Common myeloid progenitor, CD34-positive (primary cell): ENCODE measurements at places on chromosomes 7 and 10.

GRCh38 chr7:74454925-74455288 is 1.2 kb downstream of the GTF2IRD1 start:
- DNase-seq, result no peak

GRCh38 chr7:36887233-36887632 is 162.9 kb upstream of the AOAH start:
- DNase-seq, result no peak

- DNase-seq, result no peak
These were observed 79.1 kb downstream of the XRCC2 start for GRCh38 chr7:152596824-152597223.

DNA sequence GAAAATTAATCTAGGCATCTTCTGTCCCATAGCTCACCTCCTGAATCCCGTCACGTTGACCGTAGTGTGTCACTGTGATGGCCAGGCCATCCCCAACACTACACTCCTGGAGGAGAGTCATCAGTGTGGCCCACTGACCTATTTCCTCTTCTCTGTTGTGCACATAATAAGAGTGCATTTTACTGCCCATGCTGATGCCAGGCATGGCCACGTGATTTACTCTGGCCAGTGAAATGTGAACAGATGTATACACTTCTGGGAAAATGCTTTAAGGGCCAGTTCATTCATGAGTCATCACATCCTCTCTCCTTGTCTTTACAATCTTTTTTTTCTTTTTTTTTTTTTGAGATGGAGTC is 101.9 kb upstream of the PIP4K2A start:
- DNase-seq, result peak; percentile 57

DNA sequence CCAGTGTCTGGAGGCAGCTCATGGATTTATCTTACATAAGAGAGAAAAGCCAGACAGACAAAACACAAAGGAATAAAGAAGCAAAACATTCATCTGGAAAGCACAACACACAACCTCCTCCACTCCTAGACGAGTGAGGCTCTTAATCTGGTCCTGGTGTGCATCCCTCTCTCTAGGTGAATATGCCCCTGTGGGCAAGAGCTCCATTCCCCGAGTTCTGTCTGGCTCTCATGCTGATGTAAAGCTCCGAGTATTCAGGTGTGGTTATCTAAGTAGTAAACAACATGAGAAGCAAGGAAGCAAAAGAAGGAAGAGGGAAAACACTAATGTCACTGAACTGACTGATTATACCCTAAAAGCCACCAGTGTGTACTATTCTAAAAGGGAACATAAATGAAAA is 47.9 kb upstream of the FEZF1 start:
- DNase-seq, result no peak

DNA sequence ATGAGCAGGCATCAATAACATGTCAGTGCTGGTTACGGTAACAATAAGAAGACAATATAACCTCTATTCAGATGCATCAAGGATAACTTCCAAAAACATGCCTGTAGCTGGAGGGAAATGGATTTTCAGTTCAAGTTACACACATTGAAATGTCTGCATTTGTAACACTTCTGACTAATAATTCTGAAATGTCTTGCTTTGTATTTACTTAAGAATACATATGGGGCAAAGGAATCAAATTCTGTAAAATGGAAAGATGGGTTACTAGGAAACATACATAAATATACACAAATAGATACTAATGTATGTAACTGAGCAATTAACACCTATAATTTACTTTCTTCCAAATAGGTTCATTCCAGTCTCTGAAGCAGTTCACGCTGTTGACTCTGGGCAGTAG is 18.6 kb upstream of the MTPN start:
- no peak for DNase-seq

DNA sequence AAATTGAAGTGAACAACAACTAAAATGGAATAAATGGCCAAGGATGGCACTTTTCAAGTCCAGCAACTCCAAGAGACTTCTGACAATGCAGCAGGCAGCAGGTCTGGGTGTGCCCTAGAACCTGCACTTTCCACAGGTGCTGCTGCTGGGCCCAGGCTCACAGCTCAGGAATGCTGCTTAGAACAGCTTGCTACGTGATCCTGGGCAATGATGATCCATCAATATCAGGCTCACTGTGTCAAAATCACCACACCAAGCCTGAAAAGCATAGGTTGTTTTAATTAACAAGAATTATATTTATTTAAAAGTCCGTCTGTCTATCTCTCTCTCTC is 148.4 kb downstream of the TNS3 start:
- DNase-seq, result no peak

DNA sequence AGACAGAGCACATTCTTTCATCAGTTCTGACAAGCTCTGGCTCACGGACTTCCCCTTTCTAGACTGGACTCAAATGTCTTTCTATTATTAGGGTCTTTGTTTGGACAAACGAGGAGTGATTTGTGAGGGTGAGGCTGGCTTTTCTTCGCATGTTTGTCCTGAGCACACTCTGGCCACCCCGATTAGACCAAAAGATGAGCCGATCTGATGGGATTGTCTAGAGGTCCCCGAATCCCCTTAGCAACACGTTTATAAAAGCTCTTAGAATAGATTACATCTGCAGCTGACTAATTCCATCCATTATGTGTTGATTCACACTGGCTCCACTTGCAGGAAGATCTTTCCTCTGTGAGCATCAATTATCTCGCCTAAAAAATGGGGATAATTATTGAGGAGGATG is 675.4 kb upstream of the AUTS2 start:
- DNase-seq, result no peak

DNA sequence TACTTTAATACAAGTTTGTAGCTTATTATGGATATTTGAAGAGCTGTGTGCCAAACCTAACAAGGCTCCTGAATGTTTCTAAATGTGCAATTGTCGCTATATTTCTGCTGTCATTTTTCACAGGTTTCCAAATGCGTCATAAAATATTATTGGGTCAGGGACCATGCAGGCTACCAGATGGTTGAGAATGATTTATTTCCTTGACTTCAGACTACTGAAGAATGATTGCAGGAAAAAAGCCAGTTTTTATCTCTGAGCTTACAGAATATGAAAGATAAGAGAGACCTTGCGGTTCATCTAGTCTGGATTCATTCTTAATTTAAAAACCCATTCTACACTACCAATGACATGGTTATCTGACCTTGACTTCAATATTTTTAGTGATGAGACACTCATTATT is 55.2 kb downstream of the TSPAN12 start:
- no peak for DNase-seq

DNA sequence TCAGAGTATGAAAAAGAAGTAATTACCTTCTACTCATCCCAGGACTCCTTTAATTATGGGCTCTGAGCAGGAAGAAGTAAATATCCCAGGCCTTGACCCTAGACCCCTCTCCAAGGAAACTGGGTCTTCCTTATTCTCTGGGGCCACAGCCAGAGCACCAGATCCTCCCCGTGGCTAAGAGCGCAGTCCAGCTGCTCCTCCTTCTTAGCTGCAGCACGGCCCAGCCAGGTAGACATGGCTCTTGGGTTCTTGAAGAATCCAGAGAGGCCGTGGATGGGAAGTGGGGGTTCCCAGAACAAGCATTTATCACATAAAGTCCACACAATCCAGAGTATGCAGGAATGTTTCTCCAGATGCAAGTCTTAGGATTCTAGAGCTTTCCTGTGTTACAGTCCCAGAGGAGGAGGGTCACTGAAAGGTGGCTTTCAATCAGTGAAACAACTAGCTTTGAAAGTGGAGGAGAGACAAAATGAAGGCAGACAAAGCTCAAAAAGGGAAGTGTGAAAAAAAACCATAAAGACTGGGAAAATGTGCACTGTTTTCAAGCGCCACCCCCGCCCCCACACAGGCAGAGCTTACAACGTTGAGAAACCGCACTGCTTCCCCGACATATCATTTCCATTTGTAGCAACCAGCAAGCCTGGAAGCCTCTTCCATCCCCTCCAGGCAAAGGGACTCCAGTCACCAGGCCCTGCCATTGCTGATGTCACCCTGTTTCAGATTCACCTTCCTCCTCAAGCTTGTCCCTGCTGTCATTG is 396.5 kb upstream of the MKI67 start:
- no peak for DNase-seq

- peak; percentile 63 for DNase-seq
These were observed 7.1 kb upstream of the C10orf105 start for GRCh38 chr10:71726580-71727104.

GRCh38 chr7:106283831-106284713 is 711 bp downstream of the NAMPT start:
- peak; percentile 44 for DNase-seq

DNA sequence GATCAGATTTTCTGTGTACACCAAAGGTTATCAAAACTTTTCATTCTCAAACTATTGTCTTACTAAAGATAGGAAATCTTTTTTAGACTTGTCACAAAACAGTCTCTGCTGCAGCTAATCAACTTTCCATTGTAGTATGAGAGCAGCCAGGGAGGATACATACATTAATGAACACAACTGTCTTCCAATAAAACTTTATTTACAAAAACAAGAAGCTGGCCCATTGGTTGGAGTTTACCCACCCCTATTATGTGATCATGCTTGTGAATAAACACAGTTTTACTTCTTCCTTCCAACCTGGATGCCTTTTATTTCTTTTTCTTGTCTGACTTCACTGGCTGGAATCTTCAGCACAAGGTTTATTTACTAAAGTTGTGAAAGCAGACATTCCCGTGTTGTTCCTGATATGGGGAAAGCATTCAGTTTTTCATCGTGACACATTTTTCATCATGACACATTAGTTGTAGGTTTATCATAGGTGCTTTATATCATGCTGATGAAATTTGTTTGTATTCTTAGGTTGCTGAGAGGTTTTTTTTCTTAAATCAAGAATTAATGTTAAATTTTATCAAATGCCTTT is 98.5 kb upstream of the CDK13 start:
- DNase-seq, result no peak

GRCh38 chr7:13551503-13551902 is 438.0 kb downstream of the ETV1 start:
- DNase-seq, result no peak

- no peak for DNase-seq
These were observed 542.4 kb upstream of the GALNT17 start for GRCh38 chr7:70589590-70589989.

DNA sequence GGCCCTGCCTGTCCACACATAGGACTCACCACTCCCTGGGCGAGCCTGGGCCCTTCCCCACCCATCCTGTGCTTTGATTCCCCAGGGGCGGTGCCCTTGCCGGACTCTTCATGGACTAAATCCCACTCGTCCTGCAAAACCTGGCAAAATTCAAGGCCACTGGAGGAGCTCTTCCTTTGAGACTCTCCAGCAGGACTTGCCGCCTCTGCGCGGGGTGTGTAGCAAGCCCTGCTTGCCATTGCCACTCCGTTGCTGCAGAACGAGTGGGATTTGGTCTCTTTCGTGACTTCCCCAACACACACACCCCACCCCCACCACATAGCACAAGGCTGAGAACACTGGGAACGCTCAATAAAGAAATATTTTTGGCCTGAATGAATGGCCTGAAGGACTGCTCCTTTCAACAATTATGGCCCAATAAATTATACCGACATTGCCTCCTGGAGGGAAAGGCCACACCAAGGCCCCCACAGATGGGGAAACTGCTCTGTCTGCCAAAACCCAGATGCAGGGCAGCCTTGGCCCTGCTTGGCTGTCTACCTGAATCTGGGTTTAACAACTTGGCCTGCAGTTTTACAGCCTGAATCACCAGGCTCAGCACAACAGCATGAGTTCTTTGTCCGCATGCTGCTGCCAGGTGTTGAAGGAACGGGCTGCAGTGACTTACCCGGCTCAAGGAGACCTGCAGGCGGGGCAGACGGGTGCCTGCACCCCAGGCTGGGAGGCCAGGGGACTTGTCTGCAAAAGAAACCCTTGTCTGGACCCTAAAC is 72.8 kb upstream of the KAT6B start:
- DNase-seq, result no peak

- DNase-seq, result no peak
These were observed 57.1 kb downstream of the RELN start for GRCh38 chr7:103932389-103932788.

DNA sequence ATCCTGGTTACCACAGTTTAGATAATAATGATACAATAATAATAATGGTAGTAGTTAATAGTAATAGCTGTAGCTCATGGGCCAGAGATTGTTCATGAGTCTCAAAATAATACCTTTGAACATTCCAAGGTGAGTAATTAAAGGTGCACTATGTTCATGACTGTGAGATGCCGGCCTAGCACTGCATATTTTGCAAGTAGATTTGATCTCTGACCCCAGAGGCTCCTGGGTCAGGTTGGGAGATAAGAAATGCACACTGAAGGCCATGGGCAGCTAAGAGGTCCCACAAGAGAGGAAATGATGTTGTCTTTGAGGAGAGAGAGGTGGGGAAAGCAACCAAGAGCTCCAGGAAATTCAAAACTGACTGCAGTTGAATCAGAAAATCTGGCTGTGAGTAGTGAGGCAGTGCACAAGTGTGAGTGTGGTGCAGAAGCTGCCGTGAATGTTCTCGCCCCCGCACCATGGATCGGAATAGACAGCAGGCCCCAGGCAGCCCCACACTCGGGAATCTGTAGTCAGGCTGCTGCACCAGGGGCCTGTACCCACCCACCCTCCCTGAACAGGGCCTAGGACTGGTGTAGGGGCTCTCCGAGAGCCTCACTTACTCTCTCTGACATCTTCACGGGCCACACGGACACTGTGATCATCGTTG is 11.9 kb downstream of the CPXM2 start:
- no peak for DNase-seq

DNA sequence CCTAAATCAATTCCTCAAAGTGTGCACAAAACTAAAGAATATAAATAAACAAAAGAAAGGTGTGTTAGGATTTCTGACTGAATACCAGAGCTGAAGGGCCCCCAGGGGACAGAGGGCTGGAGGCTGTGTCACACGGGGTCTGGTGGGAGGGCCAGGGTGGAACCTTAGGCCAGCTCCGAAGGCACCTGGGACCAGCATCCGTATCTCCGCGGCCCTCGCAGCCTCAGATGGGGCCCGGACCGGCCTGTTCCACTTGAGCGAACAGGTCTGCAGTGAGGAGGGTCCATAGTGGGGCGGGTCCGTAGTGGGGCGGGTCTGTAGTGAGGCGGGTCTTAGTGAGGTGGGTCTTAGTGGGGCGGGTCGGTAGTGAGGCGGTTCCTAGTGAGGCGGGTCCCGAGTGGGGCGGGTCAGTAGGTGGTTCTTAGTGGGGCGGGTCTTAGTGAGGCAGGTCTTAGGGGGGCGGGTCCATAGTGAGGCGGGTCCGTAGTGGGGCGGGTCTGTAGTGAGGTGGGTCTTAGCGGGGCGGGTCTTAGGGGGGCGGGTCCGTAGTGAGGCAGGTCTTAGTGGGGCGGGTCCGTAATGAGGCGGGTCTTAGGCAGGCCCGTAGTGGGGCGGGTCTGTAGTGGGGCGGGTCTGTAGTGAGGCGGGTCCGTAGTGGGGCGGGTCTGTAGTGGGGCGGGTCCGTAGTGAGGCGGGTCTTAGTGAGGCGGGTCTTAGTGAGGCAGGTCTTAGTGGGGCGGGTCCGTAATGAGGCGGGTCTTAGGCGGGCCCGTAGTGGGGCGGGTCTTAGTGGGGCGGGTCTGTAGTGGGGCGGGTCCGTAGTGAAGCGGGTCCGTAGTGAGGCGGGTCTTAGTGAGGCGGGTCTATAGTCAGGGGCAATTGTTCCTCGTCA is 15.1 kb downstream of the GPR146 start:
- peak; percentile 80 for DNase-seq

DNA sequence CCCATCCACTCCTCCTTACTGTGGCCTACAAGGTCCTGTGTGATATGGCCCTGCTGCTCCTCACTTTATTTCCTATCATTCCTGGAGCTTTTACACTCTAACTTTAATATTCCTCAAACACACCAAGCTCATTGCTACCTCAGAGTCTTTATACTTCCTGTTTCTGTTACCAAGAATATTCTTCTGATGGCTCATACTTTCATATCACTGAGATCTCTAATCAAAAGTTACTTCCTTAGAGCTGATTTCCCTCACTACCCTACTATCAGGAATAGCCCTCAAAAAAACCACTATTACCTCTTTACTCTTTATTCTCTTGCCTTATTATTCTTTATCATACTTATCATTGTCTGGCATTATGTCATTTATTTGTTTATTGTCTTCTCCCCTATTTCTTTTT is 5.8 kb upstream of the PPP3CB start:
- peak; percentile 22 for DNase-seq
